ENCODE measurements at places on chromosomes 2 and 18. TPM values are rescaled to one million over a fixed set of nuclear protein-coding genes. Genes with fewer than 3 reads are reported as not detected.

SIGLEC15 gene
- 0.52 TPM for total RNA-seq

TTLL4 gene
- total RNA-seq, result 13.3 TPM

GPR55 gene
- 0.06 TPM for total RNA-seq

TMEM37 gene
- total RNA-seq, result 10.2 TPM

RFTN2 gene
- total RNA-seq, result 2.1 TPM

CDH20 gene
- total RNA-seq, result not detected

OSBPL6 gene
- 0.79 TPM for total RNA-seq

CYS1 gene
- total RNA-seq, result 26.0 TPM

TP53I3 gene
- 30.2 TPM for total RNA-seq

CARF gene
- total RNA-seq, result 2.1 TPM

SOCS6 gene
- total RNA-seq, result 18.8 TPM

AQP12A gene
- total RNA-seq, result 138 TPM

DNA sequence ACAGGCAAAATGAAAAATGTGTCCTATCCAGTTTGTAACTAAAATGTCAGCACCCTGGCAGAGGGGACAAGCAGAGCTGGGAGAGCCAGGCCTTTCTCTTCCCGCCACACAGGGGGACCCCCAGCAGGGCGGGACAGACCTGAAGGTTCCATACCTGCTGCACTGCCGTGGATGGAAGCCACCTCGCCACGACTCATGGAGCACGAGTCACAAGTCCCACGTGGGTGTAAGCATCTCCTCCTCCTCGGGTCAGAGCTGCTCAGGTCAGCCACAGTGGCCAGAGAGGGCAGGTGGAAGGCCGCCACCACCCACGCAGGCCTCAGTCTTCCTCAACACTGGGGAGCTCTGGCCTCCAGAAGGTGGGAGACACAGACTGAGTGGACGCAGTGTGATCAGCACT lies 21.0 kb downstream of the C1QL2 start:
- DNase-seq, result no peak

DNA sequence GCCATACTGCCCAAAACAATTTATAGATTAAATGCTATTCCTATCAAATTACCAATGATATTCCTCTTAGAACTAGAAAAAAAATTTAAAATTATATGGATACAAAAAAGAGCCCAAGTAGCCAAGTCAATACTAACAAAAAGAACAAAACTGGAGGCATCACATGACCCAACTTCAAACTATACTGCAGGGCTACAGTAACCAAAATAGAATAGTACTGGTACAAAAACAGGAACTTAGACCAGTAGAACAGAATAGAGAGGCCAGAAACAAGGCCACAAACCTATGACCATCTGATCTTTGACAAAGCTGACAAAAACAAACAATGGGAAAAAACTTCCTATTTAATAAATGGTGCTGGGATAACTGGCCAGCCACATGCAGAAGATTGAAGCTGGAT lies 86.1 kb upstream of the KYNU start:
- DNase-seq, result no peak

DNA sequence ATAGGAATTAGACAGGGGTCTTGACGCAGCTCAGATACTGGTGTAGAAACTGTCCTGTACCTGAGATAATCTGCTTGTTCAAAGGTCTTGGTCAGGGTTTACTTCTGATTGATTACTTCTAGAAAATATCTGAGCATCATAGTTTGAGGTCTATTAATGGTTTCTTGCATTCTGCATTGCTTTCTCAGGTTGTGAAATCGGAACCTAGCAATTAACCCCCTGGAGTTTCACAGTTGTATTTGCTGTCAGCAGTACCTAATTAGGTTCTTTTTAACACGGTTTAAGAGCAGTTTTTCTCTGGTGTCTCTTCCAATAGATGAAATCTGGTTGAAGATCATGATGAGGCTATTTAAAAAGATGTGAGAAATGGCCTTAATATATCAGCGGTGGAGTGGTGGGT lies 428.6 kb upstream of the SYT4 start:
- no peak for DNase-seq

DNA sequence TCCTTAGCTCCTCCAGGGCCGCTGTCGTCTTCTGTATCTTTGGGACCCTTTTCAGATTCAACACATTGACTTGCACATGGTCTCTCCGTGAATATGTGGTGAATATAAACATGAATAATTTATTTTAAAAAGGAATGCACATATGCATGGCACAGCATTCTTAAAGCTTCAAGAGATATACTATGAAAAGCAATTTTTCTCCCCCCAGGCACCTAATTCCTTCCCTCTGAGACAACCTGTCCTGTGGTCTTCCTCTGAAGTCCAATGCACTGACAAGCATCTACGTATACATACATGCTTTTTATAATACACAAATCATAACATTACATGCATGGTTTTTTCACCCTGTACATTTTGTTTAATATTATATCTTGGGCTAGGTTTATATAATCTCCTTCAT lies 285.1 kb downstream of the MYT1L start:
- DNase-seq, result no peak

DNA sequence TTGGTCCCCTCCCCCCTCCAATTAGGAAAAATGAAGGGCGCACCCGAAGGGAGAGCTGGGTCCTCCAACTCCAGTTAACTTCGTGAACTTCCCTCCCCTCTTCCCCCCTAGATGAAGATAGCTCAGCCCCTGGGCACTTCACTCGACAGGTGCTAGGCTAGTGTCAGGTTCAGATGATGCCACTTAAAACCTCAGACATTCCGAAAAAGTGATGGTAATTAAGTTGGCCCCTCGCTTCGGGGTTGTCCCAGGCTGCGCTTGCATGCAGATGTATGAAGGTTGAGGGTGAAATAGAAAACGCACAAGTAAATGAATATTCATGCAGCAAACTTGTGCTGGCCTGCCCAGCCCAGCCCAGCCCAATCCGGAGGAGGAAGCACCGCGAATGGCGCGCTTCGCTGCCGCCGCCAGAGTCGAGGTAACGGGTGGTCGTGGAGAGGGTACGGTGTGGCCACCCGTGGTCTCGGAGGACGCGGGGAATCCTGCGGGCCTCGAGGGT lies 3.0 kb upstream of the GBX2 start:
- no peak for DNase-seq

GRCh38 chr18:9017167-9017904 lies 85.2 kb upstream of the NDUFV2 start:
- no peak for DNase-seq

- DNase-seq, result no peak
These were observed 35.2 kb upstream of the NAPG start for GRCh38 chr18:10490401-10491165.

DNA sequence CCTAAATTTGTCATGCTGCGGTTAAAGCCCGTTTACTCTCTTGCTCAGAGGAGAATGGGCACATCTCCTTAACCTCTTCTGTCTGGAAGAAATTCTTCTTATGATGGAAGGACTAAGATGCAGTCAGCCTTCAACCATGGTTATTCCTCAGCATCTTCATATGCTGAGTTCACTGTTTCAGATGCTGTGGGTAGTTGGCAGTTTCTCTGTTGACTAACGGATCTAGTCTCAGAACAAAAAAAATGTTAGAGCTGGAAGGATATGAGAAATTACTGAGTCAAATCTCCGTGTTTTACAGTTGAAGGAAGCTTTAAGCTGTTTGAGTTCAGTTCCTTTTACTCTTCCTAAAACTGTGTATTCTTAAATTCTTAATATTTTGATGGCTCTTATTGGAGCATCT lies 43.6 kb upstream of the PGAP1 start:
- no peak for DNase-seq

GRCh38 chr2:230714136-230714480 lies 1.5 kb downstream of the CAB39 start:
- no peak for DNase-seq

DNA sequence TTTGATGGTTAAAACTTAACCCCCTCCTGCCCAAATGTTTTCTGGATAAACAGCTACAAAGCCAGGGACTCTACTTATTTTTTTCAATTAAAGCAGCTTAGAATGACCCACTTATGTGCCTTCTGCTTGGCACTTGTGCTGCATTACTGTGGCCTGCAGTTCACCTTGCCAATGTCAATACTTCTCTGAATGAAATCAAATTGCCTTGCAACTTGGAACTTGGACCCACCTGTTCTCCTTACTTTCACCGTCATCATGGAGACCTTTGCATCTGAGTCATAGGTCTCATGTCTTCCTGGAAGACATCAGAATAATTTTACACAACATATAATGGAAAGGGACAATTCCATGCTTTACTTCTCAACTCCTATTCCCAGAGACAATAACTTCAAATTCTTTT lies 92.1 kb upstream of the FHL2 start:
- no peak for DNase-seq

GRCh38 chr2:19554520-19554919 lies 196.1 kb upstream of the OSR1 start:
- no peak for DNase-seq

- DNase-seq, result no peak
These were observed 138.2 kb downstream of the ACOXL start for GRCh38 chr2:110870545-110870944.

DNA sequence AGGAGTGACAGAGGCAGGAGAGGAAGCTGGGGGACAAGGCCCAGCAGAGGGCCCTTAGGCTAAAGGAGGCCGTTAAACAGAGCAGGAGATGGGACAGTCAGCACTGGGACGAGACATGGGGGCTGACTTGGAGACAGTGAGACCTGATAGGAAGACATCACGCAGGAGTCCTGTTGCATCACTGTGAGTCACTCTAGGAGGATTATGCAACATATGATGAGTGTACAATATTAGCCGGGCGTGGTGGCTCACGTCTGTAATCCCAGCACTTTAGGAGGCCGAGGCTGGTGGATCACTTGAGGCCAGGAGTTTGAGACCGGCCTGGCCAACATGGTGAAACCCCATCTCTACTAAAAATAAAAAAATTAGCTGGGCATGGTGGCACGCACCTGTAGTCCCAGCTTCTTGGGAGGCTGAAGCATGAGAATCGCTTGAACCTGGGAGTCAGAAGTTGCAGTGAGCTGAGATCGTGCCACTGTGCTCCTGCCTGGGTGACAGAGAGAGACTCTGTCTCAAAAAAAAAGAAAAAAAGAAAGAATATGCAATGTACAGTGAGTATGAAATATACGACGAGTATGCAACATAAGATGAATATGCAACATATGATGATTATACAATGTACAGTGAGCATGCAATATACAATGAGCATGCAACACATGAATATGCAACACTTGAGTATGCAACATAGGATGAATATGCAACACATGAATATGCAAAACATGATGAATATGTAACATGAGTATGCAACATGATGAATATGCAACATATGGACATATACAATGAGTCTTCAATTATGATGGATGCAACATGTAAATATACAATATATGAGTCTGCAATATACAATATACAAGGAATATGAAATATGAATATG lies 83.3 kb upstream of the ID2 start:
- DNase-seq, result no peak

DNA sequence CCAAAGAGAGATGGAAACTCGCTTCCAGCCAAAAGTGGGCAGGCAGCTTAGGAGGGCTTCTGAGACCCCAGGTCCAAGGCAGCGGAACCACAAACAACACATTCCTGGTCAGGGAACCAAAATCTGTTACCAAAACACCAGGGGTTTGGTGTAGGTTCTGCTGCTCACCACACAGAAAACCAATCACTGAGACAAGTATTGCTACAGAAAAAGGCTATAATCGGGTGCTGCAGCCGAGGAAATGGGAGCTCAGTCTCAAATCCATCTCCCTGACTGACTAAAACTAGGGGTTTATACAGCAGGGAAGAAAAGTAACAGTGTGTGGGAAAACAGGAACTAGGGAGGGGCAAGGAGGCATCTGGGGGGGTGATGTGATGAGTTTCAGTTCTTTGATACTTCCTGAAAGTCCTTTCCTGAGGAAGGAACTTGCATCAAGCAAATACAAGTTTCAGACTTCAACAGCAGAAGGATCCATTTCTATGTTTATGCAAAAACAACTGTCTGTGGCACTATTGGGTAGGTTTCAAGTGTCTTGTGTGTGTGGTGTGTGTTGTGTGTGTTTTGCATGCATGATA lies 108.0 kb downstream of the FAM168B start:
- no peak for DNase-seq

- no peak for DNase-seq
These were observed 147.6 kb upstream of the ITGA6 start for GRCh38 chr2:172279813-172280212.

DNA sequence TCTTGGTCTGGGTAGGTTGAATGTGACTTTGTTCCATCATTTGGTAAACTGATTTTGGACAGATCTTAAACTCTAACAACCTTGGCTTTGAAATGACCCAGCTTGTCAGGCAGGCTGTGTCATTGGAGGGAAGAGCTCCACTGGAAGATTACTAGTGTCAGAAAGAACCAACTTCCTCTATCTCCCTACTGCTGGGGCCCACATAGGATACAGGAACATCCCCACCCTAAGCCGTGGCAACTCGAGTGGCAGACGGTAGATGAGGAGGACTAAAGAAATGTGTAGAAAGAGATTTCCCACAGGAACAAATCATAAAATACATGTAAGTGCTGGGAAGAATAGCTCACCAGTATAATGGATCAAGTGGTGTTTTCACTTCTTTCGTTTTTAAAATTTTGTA lies 4.3 kb upstream of the G6PC2 start:
- no peak for DNase-seq

DNA sequence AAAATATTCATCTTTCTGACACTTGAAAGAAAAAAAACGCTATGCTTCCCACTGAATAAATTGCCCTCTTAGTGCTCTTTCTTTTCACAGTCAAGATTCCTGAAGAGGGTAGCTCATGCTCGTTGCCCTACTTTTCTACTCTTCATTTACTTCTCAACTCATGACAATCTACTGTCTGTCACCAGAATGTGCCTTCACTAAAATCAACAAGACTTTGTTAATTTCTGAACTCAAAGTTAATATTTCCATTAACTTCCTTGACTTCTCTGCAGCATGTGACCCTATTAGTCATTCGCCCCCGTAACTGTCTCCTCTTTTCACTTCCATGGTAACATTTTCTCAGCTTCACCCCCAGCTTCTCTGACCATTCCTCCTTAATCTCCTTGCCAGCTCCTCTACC lies 98.9 kb upstream of the MAPRE2 start:
- no peak for DNase-seq

DNA sequence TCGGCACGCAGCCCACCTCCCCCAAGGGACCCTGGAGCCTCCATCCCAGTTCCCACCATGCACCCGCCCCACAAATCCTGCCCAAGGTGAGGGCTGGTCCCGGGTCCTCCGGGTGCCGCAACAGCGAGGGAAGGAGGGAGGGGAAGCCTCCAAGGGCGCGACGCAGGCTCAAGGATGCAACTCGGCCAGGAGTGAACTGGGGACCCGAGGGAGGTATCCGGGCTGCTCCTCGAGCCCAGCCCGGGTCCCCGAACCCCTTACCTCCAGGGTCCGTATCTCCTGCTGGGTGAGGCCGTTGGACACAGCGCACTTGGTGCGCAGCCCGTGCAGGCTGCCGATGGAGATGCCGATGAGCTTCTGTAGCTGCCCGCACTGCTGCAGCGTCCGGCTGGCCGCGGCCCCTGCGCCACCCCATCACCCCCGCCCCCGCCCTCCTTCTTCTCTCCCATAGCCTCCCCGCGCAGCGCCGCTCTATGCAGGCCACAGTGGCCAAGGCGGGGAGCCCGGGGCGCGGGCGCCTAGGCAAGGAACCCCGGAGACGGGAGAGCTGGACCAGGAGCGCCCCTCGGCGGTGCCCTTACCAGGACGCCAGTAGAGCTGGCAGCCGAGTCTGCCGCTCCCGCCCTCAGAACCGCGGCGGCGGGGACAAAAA lies 124.1 kb downstream of the ANKRD30BL start:
- peak; percentile 84 for DNase-seq

- no peak for DNase-seq
These were observed 5.5 kb downstream of the CYP1B1 start for GRCh38 chr2:38070438-38070837.

GRCh38 chr2:219628986-219629901 lies 1.8 kb downstream of the SLC4A3 start:
- no peak for DNase-seq

- no peak for DNase-seq
These were observed 10.6 kb downstream of the MC5R start for GRCh38 chr18:13834496-13835015.

- no peak for DNase-seq
These were observed 603.9 kb upstream of the FANCL start for GRCh38 chr2:58845011-58845410.
